CD8-positive, alpha-beta memory T cell (primary cell): ENCODE measurements at places on chromosomes 6 and 20.

DNA sequence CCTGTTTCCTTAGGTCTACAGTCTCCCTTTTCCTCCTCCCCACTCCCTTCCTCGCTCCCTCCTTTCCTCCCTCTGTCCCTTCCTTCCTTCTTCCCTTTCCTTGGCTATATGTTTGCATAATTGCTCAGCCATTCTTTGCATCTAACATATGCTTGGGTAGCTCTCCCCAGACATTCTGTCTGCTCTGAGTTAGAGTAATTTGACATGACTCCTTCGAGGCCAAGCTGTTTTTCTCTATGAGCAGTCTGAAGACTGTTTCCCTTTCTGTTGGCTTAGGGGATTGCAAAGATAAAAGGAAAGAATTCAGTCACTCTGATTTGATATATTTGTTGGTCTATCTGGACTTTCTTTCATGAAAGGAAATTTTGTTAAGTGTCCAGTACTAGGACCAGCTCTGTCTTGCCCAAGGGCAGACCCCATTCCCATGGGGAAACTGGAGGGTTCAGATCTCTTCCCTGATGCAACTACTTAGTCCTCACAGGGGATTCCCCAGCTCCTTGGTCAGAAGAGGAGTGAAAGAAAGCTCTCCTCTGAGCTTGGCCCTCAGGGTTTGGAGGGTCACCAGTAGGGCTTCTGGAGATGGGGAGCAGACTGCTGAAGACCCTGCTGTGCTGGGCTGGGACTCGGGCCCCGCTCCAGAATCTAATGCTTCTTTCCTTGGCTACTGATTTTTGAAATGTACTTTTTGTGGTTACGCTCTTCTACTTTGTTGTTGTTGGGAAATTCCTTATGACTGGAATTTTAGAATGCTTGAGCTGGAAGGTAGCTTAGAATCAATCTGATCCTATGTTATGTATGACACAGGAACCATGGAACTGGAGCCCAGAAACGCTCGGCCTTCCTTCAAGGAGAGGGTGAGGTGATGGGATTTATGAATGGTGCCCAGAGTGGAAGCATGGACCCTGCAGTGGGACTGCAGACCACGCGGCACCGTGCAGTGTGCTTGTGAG, 63.7 kb upstream of the SLC22A23 start:
- no peak overlapping the region for H3K4me3 ChIP-seq
- no peaks in the 10 kb centered on the region for H3K4me1 ChIP-seq
- no peak overlapping the region for H3K27ac ChIP-seq
- no peaks in the 10 kb centered on the region for H3K36me3 ChIP-seq
- no peaks in the 10 kb centered on the region for H3K27me3 ChIP-seq

GRCh38 chr20:36866164-36866563, 9.8 kb upstream of the TLDC2 start:
- H3K27me3 ChIP-seq, result no peaks in the 10 kb centered on the region
- H3K4me3 ChIP-seq, result no peak overlapping the region
- H3K4me1 ChIP-seq, result no peaks in the 10 kb centered on the region
- no peaks in the 10 kb centered on the region for H3K36me3 ChIP-seq
- H3K27ac ChIP-seq, result no peak overlapping the region

DNA sequence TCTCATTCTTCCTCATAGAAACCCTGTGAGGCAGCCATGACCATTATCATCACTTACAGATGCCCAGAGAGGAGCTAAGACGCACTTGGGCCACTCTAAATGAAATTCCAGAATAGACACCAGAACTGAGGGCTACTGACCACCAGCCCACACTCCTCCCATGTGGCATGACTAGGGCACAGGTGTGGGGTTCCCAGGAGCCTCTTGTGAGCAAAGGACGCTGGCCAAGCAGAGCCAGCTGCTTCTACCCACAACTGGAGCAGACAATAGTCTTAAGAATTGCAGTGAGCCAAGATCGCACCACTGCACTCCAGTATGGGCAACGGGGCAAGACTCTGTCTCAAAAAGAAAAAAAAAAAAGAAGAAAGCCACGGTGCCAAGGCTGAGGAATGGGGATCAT, 10.0 kb downstream of the AHCY start:
- H3K27ac ChIP-seq, result no peak overlapping the region
- H3K36me3 ChIP-seq, result peaks cover 7% of the 10 kb centered on the region
- no peak for DNase-seq
- no peak overlapping the region for H3K4me3 ChIP-seq

GRCh38 chr20:43846516-43846905, 68.1 kb upstream of the TOX2 start:
- no peak overlapping the region for H3K4me3 ChIP-seq
- DNase-seq, result no peak
- H3K27ac ChIP-seq, result no peak overlapping the region
- no peaks in the 10 kb centered on the region for H3K36me3 ChIP-seq
- no peaks in the 10 kb centered on the region for H3K4me1 ChIP-seq
